ENCODE measurements at places on chromosomes 5 and 9.

- DNase-seq, result no peak
These were observed 32.3 kb downstream of the ARPC5L start for GRCh38 chr9:124894035-124894740.

- peak; percentile 19 for DNase-seq
These were observed 119.8 kb upstream of the TBC1D2 start for GRCh38 chr9:98375138-98375726.

DNA sequence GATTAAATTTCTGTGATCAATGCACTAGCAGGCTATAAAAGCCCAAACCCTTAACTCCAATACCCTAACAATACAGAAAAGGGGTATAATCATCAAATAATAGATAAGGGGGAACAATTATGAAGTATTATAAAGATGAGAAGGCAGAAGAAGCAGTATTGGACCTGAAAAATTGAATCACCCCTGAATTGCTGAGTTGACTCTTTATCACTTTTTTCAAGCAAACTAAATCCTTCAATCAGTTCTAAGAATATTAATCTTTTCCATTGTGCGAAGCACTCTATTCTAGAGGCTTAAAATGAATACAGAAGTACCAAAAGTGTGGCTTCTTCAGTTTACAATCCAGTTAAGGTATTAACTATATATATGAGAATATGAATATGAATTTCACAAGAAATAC lies 120.7 kb downstream of the RNF180 start:
- DNase-seq, result no peak

DNA sequence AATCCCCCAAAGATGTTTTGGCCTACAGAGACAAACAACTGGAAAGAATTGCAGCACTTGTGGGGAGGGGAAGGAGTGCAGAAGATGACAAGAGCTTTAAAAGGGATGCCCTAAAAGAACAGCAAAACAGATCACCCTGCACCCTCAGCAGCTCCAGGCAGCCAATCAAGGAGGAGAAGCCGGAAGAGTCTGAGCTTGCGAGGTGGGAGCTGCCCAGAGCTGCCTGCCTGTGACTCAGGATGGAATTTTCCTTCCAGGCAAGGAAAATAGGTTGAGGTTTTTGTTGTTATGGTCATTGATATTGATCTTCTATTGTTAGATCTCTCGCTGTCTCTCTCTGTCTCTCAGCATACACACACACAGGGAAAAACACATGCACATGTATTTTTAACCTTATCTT lies 70.3 kb upstream of the MAP1B start:
- DNase-seq, result no peak

- DNase-seq, result no peak
These were observed 9.1 kb downstream of the IFNA5 start for GRCh38 chr9:21295992-21296391.

GRCh38 chr9:18905883-18906629 lies 127.0 kb downstream of the SAXO1 start:
- no peak for DNase-seq

DNA sequence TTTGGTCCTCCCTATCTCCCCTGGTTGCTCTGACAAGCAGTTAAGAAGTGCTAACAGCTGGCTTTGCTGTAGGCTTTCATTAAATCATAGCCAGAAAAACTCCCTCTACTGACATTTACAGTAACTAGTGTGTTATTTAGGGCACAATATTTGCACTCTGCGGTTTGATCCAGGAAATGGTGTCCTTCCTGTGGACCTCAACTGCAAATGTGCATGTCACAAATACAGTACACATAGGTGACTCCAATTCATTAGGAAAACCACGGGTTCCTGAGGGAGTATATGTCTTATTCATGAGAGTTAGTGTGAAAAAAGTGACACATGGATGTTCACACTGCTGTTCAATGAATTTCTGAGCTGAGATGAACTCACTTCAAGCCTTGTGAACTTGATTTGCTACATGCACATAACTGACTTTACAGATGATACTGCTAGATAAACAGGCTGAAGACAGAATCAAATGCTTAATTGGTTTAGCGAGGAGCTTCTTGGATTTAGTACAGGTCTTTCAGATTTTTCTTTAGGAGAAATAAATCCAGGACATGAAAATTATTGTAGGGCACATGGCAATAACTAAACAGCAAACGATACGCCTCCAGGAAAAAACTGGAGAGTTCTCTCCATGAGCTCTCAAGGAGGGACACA lies 281.5 kb downstream of the EFNA5 start:
- DNase-seq, result no peak

- DNase-seq, result no peak
These were observed 20.6 kb downstream of the FAM78A start for GRCh38 chr9:131255676-131256197.

GRCh38 chr5:143025971-143026370 lies 255.8 kb downstream of the ARHGAP26 start:
- DNase-seq, result peak; percentile 42

GRCh38 chr9:2725898-2726649 lies 8.8 kb downstream of the KCNV2 start:
- DNase-seq, result no peak

- no peak for DNase-seq
These were observed 47.7 kb upstream of the ITGA1 start for GRCh38 chr5:52740007-52740406.

DNA sequence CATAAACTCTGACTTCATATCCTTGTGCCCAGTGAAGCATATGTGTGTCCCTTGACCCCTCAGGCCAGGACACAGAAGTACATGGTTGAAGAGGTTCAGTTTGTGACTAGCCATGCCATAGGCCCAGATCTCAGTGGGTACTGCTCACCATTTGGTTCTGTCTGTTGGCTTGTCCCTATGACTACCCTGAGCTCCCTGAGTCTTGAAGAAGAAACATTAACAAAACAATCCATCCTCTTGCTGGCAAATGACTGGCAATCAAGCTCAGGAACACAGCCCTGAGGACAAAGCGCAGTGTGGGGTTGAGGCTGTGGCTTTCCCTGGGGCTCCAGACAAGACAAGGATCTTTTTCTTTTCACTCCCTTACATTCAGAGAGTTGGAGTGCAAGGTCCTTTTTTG lies 46.3 kb downstream of the TNFAIP8 start:
- DNase-seq, result no peak

DNA sequence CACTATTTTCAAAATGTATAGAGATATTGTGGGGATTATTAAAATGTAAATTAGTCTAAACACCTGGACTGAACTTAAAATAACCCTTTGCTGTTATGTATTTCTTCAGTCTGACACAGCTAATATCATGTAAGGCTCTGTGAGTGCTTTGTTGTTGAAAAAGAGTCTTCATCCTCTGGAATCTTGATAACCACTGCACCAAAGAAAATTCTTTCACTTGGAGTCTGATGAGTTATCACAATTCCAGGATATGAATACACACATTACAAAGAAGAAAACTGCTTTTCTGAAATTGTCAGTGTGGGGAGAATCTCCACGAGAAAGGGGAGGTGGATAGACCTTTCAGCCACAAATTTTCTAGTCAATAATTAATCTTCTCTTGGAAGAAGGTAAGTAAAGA lies 42.3 kb upstream of the TARS1 start:
- DNase-seq, result no peak

DNA sequence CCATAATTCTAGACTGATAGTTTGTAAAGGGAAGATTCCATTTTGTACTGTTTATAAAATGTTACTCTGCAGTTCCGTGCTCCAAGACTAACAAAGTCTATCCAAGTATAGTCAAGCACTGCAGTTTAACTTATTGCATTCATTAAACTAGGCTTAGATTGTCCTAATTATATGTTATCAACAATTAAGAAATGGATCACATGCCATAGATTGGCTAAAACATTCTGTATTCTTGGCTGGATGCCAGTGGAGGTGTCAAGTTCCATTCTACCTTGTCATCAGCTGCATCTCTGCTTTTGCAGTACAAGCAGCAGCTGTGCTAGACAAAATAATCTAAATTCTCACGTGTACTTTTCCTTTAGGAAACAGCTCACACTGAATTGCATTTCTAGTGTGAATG lies 69.4 kb upstream of the MEF2C start:
- no peak for DNase-seq

- DNase-seq, result no peak
These were observed 71.8 kb downstream of the AK8 start for GRCh38 chr9:132806306-132806705.

- no peak for DNase-seq
These were observed 64.4 kb downstream of the MAP1B start for GRCh38 chr5:72171667-72172066.

DNA sequence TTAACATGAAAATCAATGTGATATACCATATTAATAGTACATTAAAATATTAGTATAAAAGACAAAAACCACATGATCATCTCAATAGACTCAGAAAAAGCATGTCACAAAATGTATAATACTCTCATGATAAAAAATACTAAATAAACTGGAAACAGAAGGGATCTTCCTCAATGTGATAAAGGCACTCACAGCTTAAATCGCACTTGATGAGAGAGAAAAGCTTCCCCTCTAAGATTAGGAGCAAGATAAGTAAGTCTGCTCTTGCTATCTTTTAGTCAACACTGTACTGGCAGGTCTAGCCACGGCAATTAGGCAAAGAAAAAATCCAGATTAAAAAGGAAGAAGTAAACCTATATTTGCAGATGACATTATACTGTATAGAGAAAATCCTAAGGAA lies 21.8 kb upstream of the MSH3 start:
- DNase-seq, result no peak

DNA sequence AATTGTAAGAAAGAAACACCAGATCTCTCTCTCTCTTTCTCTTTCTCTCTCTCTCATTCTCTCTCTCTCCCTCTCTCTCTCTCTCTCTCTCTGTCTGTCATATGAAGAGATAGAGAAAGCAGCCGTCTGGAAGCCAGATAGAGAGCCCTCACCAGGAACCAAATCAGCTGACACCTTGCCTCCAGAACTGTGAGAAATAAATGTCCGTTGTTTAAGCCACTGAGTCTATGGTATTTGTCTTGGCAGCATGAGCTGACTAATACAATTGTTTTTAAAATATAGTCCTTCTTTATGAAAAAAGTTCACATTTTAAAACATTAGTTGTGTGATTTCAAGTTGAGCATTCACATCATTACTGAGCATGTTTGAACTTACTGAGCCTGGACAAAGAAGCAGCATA lies 275.6 kb downstream of the CETN3 start:
- DNase-seq, result no peak

DNA sequence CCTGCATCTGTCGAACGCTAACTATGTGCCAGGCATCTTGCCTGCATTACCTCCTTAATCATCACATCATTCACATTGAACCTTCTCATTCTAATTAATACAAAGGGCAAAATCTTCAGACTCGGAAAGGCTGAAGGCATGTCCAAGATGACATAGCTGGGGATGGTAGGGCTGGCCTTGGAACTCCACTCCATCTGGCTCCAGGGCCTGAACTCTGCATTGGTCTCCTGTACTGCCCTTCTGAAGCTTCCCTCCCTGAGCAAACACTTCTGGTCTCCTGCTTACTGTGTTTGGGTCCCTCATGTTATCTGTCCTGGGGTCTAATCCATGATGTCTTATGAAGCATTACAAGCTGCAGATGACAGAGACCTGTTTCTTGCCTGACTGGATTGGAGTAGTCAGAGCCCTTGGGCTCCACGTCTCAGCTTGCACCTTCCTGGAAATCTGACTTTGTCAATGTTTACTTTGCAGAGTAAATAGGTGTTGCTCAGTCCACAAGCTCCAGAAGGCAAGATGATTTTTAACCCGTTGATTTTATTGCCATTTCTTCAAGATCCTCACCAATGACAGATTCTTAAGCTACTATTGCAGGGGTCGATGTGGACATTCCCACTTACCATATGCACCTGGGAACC lies 106.1 kb downstream of the GALNT10 start:
- peak; percentile 56 for DNase-seq

- DNase-seq, result peak; percentile 56
These were observed 32.1 kb downstream of the TRMO start for GRCh38 chr9:97889941-97890887.

- no peak for DNase-seq
These were observed 1180.4 kb downstream of the CDH9 start for GRCh38 chr5:25858019-25858418.

- no peak for DNase-seq
These were observed 29.2 kb downstream of the NCS1 start for GRCh38 chr9:130201399-130201873.

DNA sequence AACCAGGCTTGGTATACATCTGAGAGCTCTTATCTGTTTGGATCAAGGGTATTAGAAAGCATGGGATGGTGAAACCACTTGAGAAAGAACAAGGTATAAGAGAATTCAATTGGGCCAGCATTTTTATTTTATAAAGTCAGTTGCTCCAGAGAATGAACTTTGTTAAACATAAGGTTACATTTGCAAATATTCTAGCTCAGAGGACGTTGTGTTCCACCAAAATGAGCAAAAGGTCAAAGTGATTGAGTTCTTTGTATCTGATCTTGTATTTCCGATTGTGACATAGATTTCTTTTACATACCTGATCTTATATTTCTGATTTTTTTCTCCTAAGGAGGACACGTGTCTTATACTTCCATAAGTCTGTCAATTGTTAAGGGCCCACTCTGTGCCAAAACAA lies 8.6 kb upstream of the STARD4 start:
- no peak for DNase-seq

DNA sequence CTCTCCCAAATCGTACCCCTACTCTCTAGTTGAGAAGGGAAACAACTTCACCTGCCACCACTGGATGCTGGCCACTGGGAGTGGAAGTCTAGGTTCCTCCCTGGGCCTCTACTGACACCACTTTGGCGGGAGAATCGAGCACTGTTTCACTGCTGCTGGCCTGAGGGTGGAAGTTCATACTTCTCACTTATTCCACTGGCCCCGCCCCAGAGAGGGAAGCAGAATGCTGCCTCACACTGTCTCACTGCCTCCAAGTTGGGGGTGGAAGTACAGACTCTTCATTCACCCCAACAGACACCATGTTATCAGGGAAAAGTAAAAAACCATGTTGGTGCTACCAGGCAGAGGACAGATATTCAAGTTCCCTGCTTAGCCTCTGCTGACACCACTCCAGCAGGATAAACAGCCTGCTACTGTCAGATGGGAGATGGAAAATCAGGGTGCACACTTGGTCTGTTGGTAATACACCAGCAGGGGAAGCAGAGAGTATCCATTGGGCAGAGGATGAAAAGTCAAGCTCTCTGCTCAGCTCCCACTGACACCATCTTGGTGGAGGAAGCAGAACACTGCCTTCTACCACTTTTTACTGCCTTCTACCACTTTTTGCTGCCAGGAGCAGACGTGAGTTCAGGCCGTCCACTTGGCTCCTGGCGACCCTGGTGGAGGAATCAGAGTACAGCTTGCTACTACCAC lies 159.4 kb downstream of the SIL1 start:
- peak; percentile 35 for DNase-seq

DNA sequence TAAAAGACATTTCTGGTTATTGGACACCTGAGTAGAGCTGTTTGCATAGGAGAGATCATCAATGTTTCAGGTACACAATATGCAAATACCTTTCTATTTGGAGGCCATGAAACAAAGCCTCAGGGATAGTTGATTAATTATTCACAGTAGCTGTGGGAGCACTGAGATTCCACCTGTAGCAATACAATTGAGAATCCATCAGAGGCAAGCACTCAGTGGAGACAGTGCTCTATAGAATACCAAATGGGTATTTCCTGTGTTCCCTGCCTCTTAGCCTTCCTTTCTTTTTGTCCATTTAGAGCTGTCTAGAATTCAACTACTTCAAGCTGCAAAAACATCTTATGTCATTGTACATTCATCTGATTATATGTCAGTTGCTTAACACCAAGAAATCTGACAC lies 1754.0 kb upstream of the ACO1 start:
- DNase-seq, result no peak

GRCh38 chr9:94065535-94065961 lies 18.7 kb upstream of the PTPDC1 start:
- DNase-seq, result peak; percentile 53
